ENCODE measurements at places on chromosomes 6 and 20. TPM values are rescaled to one million over a fixed set of nuclear protein-coding genes. Genes with fewer than 3 reads are reported as not detected.

Gene RSPH4A
- 0.75 TPM for polyA plus RNA-seq

Gene PDE10A
- polyA plus RNA-seq: 0.64 TPM

Gene EDN3
- polyA plus RNA-seq: 0.87 TPM

Gene RBM24
- polyA plus RNA-seq: 16.6 TPM

Gene PBOV1
- not detected for polyA plus RNA-seq

Gene SLC2A4RG
- polyA plus RNA-seq: 47.5 TPM

Gene MUC22
- not detected for polyA plus RNA-seq

Gene TCF15
- polyA plus RNA-seq: 0.49 TPM
